RPMI7951 (cell line): ENCODE measurements at places on chromosomes 6 and 20. TPM values are rescaled to one million over a fixed set of nuclear protein-coding genes. Genes with fewer than 3 reads are reported as not detected.
A peak's percentile ranks its signal among the peaks of the same experiment; 100 is the strongest.

GRCh38 chr20:37190354-37191112 is 11.2 kb upstream of the MROH8 start:
- no peak for DNase-seq

The PKHD1 gene
- not detected in 2 replicates for total RNA-seq

The HLA-DMA gene
- total RNA-seq = 10.1 and 10.9 TPM in 2 replicates

GRCh38 chr6:80287607-80288006 is 181.1 kb downstream of the BCKDHB start:
- no peak for DNase-seq

The VGLL2 gene
- not detected in 2 replicates for total RNA-seq

The FOXF2 gene
- 1.1 and 2.0 TPM in 2 replicates for total RNA-seq

- peak; percentile 48 for DNase-seq
These were observed 239.8 kb upstream of the PREP start for GRCh38 chr6:105642708-105643107.
